Panc1 (cell line): ENCODE measurements at places on chromosomes 13 and 19. TPM values are rescaled to one million over a fixed set of nuclear protein-coding genes. Genes with fewer than 3 reads are reported as not detected.

PLPP2 gene
- total RNA-seq, result 67.0 TPM

ADAMTSL5 gene
- total RNA-seq, result 20.6 TPM

RNF17 gene
- total RNA-seq, result not detected

DNA sequence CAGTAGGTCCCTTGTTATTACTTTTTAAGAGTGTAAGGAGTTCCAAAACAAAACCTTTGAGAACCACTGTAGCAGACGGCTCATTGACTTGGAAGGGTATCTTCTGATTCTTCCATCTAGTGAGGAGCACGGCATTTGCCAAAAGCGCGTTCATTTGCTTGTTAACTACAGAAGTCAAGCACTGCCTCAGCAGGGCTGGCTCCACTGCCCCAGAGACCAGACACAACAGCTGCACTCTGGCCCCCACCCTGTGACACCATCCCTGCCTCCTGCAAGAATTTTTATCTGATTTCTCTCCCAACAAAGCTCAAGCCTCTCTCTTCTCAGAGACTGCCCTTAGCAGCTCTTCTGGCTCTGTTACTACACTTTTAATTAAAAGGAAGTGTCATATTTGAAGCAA, 20.7 kb upstream of the XPO4 start:
- no peak for DNase-seq
- H3K36me3 ChIP-seq, result no peaks in the 10 kb centered on the region
- H3K27ac ChIP-seq, result no peak overlapping the region
- no peak overlapping the region for H3K4me3 ChIP-seq
- H3K27me3 ChIP-seq, result no peaks in the 10 kb centered on the region
- H3K4me1 ChIP-seq, result no peaks in the 10 kb centered on the region

DNA sequence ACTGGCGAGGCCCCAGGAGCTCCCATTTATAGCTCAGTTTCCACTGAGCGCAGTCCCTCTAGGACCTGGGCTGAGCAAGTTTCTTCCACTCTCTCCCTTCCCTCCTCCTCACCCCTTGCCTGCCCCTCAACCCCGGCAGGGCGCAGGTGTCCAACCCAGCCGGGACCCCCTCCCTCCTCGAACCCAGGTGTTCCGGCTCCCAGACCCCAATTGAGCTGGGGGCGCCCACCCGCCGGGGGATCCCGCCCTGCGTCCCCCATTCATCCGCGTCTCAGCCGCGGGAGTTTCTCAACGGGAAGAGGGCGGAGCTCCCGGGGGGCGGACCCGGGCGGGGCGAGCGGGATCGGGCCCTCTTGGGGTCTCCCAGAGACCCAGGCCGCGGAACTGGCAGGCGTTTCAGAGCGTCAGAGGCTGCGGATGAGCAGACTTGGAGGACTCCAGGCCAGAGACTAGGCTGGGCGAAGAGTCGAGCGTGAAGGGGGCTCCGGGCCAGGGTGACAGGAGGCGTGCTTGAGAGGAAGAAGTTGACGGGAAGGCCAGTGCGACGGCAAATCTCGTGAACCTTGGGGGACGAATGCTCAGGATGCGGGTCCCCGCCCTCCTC, at the start of gene KIRREL2:
KIRREL2 (plus strand) TSS at position 366 of the 604 bp plus-strand sequence; CDS start at position 575, 209 bp downstream.
- H3K27ac ChIP-seq, result peak within 1 kb of the TSS; percentile 62
- H3K36me3 ChIP-seq, result no peaks in the 10 kb centered on the region
- H3K27me3 ChIP-seq, result no peaks in the 10 kb centered on the region

GRCh38 chr19:293436-294110, 2.4 kb upstream of the PLPP2 start:
- no peaks in the 10 kb centered on the region for H3K27me3 ChIP-seq
- H3K4me1 ChIP-seq, result peaks cover 12% of the 10 kb centered on the region

DNA sequence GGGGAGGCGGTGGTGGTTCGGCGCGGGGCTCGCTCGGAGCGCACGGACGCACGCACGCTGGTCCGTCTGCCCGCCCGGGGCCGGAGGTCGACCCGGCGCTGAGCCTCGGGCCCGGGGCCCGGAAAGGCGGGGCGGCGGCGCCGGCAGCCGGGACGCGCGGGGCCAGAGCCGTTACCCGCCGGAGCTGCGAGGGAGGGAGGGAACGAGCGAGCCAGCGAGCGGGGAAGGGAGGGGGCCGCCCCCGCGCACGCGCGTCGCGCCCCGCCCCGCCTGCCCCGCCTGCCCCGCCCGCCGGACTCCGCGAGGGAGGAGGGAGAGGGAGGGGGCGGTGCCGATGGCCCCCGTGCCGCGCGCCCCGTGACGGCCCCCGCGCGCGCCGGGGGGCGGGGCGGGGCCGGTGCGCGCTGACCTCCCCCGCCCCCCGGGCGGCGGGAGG, 15.0 kb downstream of the CIC start:
- H3K4me1 ChIP-seq, result peaks cover 36% of the 10 kb centered on the region
- no peaks in the 10 kb centered on the region; the same call in 1 of the 2 replicates for H3K36me3 ChIP-seq
- H3K27ac ChIP-seq, result no peak overlapping the region
- peak overlapping the region; percentile 37 for H3K4me3 ChIP-seq
- H3K27me3 ChIP-seq, result no peaks in the 10 kb centered on the region

DNA sequence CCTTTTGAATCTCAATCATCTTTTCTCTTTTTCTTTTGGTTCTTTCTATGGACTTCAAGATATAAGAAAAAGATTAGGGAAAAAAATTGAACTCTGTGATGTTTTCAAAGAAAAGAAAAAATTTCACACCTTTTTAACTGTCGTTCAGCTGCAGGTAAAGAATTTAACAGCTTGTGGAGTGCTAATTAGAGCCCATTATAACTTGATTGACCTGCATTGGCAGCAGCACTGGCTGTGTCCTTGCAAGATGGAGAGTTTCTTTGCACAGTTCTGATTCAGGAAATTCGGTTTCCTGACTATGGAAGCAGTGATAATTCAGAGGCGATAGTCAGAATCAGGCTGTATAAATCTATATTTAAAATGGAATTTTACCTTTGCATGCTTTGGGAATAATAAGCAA, 183.2 kb upstream of the DACH1 start:
- DNase-seq, result no peak
- H3K27me3 ChIP-seq, result no peaks in the 10 kb centered on the region
- no peak overlapping the region for H3K27ac ChIP-seq
- no peaks in the 10 kb centered on the region for H3K4me1 ChIP-seq
- no peaks in the 10 kb centered on the region for H3K36me3 ChIP-seq

DNA sequence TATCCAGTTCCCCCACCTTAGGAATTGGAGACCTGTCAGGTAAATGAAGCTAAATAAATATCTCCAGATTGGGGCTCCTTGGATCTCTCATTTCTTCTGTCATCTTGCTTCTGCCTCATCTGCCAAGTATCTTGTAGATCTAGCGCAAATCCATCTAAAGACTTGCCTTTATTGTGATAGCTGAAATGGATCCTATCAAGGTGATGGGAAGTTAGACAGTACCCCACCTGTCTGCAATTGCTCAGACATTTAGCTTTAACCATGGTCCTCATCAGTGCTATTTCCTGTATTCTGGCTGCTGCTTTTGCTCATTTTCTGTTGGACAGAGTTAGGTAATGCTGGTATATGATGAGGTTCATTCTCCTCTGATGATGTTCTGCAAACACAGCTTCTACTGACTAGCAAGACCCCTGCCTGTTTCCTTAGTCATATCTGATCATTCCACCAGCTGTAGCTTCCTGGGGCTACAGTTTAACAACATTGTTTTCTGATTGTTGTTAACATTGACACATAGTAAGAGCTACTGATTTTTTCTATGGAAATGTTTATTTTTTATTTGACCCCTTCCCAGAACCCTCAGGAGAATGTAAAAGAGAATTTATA, 340.0 kb downstream of the DCT start:
- H3K36me3 ChIP-seq, result no peaks in the 10 kb centered on the region
- H3K27me3 ChIP-seq, result no peaks in the 10 kb centered on the region
- no peak overlapping the region for H3K27ac ChIP-seq
- no peak overlapping the region for H3K4me3 ChIP-seq
- H3K4me1 ChIP-seq, result no peaks in the 10 kb centered on the region

DNA sequence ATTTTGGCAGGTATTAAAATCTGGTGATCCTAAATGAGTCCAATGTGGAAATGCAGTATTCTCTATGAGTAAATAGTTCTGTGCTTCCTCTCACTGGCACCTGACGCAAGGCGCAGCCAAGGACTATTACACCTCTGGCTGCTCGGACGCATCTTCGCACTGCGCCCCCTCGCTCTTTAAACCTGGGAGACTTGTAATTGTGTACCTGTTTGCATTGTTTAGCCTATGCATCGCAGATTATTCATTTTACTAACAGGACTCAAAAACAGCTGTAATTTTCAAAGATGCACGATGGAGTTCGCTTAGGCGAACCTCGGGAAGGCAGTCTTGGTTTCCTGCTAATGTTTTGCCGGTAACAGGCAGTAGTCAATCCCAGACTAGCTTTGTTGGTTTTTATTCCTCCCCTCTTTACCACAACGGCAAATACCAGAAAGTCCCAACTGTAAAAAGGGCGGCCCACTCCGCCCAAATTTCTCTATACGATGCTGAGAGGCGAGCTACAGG, 113.2 kb downstream of the KCNRG start:
- peaks cover 4% of the 10 kb centered on the region for H3K4me1 ChIP-seq
- H3K27me3 ChIP-seq, result no peaks in the 10 kb centered on the region
- H3K36me3 ChIP-seq, result no peaks in the 10 kb centered on the region; the same call in 1 of the 2 replicates
- no peak overlapping the region for H3K4me3 ChIP-seq
- DNase-seq, result no peak

DNA sequence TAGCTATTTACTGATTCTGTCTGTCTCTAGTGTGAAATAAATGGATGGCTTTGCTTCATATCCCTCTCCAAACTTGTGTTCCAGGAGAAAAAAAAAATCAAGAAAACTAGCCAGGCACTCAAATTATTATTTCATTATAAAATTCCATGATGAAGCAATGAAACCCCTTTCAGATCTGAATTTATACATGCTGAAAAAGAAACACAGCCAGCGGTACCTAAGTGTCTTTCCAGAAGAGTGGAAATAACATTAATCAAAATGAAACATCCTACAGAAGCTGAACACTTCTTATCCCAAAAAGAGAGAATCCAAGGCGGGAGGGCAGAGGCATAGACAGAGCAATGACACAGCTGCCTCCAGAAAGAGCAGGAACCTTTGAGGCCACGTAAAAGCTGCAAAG, 15.9 kb downstream of the ENOX1 start:
- no peaks in the 10 kb centered on the region for H3K36me3 ChIP-seq
- H3K4me3 ChIP-seq, result no peak overlapping the region
- DNase-seq, result no peak
- no peak overlapping the region for H3K27ac ChIP-seq
- H3K27me3 ChIP-seq, result no peaks in the 10 kb centered on the region

DNA sequence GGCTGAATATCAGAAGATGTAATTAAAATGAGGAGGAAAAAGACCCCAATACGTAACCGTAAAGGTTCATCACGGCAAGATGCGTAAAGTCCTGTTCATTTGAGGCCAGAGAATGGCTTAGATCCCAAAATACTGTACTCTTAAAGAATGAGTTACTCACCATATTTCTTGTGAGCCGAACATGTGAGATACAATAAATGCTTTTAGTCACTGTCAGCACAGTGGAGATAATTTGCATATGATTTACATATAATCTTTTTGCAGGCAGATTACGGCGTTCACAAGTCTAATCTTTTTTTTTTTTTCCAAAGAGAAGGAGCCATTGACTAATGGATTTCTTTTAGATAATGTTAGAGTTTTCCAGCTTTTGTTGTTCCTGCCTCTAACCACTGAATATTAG, 28.4 kb downstream of the AMER2 start:
- H3K4me1 ChIP-seq, result no peaks in the 10 kb centered on the region
- no peak for DNase-seq
- no peak overlapping the region for H3K27ac ChIP-seq
- H3K27me3 ChIP-seq, result no peaks in the 10 kb centered on the region
- H3K36me3 ChIP-seq, result no peaks in the 10 kb centered on the region

DNA sequence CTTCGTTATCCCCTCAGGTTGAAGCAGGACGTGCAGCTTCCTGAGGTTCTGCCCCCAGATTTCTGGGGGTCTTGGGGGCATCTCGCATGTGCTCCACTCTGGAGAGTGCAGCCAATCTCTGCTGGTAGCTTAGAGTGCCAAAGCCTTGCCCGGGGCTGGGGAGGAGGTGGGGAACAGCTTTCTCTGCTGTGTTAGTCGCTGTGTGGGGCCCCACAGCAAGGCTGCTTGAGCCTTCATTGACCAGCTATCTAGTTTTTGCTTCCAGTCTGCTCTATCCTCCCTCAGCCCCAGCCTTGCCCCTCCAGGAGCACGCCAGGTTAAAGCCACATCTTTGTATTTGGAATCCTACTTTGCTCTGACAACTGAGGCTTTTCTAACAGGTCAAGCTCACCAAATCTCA, 32.0 kb upstream of the MEDAG start:
- H3K27ac ChIP-seq, result no peak overlapping the region
- H3K27me3 ChIP-seq, result no peaks in the 10 kb centered on the region
- peaks cover 3% of the 10 kb centered on the region for H3K4me1 ChIP-seq
- no peaks in the 10 kb centered on the region for H3K36me3 ChIP-seq
- DNase-seq, result no peak

DNA sequence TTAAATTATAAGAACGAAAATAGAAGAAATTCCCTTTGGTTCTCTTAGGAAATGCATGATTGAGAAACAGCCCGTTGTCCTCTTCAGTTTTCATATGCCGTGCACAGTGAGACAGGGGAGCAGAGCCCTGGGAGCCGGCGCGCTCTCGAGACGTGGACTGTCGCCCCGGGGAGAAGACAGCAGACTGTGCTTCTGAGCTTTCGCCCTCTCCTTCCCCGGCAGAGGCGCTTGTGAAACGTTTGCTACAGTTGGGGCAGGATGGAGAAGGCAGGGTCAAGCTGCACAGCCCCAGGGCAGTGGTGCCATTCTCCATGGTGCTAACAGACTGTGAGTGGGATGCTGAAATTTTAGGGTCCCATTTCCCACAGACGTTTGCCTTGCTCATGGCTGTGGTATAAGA, 192.2 kb upstream of the KL start:
- H3K36me3 ChIP-seq, result no peaks in the 10 kb centered on the region
- no peak overlapping the region for H3K4me3 ChIP-seq
- no peak for DNase-seq
- H3K4me1 ChIP-seq, result peaks cover 10% of the 10 kb centered on the region; the same call in 1 of the 2 replicates

DNA sequence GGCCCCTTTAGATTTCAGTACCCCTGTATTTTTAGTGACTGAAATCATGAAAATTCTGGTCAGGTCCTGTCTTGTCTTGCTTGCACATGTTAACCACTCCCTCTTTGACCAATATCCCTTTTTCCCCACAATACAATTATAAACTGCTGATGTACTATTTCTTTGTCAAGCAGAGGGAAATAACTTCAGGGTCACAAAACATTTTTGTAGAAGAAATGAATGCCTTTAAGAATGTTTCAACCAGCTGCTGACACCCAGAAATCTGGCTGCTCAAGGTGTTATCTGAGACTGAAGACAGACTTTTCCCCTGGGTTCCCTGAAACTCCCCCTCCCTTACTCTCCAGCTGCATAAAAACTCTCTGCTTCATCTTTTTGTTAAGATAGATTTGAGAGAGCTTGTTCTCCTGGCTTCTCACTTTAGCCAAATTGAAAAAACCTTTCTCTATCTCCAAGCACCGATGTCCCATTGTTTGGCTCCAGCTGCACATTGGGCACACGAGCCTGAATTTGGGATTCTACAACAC, 18.4 kb upstream of the ACOD1 start:
- H3K4me3 ChIP-seq, result no peak overlapping the region
- no peak overlapping the region for H3K27ac ChIP-seq
- no peak for DNase-seq
- H3K27me3 ChIP-seq, result no peaks in the 10 kb centered on the region

- 0 out of 2 replicates have a peak, but pooled peaks cover 3% of the 10 kb centered on the region for H3K4me1 ChIP-seq
- no peak for DNase-seq
- no peaks in the 10 kb centered on the region for H3K27me3 ChIP-seq
- no peaks in the 10 kb centered on the region for H3K36me3 ChIP-seq
- H3K27ac ChIP-seq, result peak overlapping the region; percentile 71
- H3K4me3 ChIP-seq, result peak overlapping the region; percentile 82
Observed at GRCh38 chr19:12364391-12365235, 870 bp downstream of the ZNF442 start.
